ENCODE measurements at places on chromosomes 4 and X.

DNA sequence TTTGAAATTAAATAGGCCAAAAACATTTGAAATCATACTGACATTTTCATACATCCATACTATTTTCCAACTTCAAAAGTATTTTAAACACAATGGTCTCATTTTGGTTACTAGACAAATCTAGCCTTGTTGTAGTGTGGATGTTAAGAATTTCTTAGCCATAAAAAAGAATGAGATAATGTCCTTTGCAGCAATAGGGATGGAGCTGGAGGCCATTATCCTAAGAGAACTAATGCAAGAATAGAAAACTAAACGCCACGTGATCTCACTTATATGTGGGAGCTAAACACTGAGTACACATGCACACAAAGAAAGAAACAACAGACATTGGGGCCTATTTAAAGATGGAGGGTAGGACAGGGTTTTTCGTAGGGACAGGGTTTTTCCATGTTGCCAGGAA lies 153.8 kb downstream of the CCSER1 start:
- DNase-seq, result no peak

- no peak for DNase-seq
Measured at GRCh38 chrX:23840674-23841073, 57.7 kb downstream of the SAT1 start.

DNA sequence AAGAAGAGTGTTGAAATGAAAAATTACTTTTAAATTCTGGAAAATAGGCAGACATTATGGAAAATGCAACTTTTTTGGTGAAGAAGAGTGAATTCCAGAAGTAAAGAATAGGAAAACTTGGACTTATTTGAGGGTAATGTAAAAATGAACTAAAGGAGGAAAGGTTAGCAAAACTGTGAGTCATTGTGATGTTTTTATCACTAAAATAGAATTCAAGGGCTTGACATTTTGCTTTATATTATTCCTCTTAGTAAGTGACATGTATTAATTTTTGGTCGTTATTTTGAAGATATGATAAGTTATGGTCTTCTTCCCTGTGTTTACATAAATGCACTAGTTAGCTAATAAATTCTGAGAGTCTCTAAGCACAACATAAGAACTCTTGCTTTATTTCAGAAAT lies 390.9 kb downstream of the FAT4 start:
- DNase-seq, result no peak

DNA sequence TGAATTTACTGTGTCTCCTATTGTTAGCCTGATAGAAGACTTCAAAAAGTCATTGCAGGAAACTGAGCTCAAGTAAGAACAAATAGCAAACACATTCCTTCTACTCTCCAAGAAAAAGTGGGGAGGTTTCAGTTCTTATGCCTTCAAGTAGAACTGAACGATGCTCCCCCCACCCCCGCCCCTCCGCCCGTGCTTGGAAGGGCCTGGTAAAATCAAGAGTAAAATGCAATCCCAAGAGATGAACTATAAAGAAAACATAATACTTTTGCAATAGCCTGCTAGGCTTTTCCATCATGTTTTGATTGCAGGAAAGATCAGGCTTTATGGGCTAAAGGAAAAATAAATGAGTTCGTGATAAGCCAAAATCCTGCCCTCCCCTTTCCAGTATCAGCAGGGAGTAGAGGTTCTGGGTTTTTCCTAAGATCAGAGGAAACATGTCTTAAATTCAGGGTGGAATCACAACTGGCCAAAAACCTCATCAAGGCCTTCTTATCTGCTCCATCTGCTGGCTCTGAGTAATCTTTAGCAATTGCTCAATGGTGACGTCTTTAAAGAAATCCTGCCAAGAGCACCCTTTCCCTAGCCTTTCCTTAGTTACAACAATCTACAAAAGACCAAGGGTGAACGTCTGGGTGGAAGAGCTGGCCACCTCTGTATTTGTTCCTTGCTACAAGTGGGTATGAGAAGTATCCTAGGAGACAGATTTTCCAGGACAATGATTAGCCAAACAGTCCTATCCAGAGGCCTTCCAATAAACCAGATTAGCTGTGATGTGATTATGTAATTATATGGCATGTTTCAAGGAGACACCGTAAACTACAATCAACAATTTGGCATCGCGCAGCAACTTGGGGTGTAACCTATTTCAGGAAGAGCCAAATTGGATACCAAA lies 66.3 kb upstream of the FAM9C start:
- no peak for DNase-seq

DNA sequence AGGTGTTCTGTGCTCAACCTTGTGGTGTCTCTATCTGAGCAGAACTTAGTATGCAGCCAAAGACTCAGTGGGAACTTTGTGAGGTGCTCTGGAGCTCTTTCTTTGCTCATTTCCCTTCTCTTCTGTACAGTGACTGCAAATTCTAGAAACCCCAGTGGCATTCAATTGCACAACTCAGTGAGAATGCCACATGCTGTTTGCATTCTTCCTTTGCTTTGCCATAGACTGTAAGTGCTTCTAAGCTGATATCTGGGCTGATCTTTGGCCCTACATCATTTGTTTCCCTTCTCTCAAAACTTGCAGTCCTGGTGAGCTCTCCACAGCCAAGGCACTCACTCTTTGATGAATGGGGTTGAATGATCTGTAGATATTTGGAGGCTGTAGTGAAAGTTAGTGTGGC lies 7.0 kb downstream of the PNMA3 start:
- DNase-seq, result no peak

GRCh38 chrX:151983186-151983585 lies 8.7 kb upstream of the GABRE start:
- no peak for DNase-seq

Data from GM06990 (cell line).